ENCODE measurements at places on chromosomes 6 and 20.

GRCh38 chr6:42715871-42716270 lies 6.5 kb downstream of the PRPH2 start:
- DNase-seq = no peak

- no peak for DNase-seq
Observed at GRCh38 chr20:5888041-5888440, 62.3 kb downstream of the TRMT6 start.

DNA sequence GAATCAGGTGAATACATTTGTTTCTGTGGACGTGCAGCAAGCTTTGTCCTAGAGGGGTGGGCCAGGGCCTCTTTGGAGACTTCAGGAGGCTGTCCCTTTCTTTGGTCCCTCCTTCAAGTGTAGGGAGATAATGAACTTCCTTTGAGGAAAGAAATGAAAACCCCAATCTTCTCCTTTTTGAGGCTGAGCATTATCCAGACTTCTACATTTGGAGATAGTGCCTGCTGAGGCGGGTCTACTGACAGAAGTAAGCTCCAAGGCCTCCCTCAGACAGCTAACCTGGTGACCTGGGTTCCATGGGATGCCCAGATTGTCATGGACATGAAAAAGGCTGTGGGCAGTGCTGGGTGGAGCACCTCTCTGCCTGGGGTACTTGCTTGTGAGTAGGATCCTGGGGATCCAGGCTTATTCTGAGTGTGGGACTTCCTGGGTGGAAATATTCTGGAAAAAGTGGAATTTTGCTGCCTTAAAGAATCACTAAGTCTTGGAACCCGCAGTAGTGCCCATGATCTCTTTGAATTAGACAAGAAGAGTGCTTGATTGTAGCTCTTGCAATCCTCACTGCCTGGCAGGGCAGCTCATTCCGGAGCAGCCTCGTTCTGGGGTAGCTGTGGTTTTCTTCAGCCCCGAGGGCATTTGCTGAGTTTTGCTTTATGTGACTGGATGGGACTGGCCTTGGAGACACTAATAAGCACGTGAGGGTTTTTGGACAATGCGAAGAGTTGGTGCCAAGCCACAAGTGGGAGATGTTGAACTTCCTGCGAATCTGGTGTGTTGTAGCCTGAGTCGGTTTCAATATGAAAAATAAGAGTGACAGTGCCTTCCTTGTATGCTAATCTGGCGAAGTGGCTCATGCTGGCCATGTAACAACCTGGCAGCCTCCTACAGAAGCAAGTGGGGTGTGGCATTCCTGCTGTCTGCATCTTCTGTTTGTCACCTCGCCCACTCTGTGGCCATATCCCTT lies 28.1 kb downstream of the SNRNP48 start:
- DNase-seq = peak; percentile 55

DNA sequence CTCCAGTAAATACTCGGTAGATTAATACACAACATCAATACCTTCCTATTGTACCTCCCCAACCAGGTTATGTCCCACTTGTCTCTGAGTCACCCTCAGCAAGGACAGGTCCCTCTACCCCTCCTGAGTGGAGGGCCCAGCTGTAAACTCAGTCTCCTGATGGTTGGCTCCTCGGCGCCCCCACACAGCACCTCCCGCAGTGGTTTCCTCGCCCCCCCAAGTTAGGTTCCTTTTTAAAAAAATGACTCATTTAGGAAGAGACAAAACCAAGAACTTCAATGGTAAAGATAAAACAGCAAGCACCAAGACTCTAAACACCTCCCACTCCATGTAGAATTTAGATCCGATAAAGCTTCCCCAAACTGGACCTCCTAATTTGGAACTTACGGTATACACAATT lies 83.5 kb downstream of the TRERF1 start:
- peak; percentile 81 for DNase-seq

- peak; percentile 15 for DNase-seq
Observed at GRCh38 chr20:43191946-43192863, 2.5 kb upstream of the PTPRT start.

- DNase-seq = no peak
Observed at GRCh38 chr6:88585276-88585692, 378.1 kb downstream of the RNGTT start.

GRCh38 chr6:114055349-114055748 lies 84.4 kb upstream of the HDAC2 start:
- no peak for DNase-seq

DNA sequence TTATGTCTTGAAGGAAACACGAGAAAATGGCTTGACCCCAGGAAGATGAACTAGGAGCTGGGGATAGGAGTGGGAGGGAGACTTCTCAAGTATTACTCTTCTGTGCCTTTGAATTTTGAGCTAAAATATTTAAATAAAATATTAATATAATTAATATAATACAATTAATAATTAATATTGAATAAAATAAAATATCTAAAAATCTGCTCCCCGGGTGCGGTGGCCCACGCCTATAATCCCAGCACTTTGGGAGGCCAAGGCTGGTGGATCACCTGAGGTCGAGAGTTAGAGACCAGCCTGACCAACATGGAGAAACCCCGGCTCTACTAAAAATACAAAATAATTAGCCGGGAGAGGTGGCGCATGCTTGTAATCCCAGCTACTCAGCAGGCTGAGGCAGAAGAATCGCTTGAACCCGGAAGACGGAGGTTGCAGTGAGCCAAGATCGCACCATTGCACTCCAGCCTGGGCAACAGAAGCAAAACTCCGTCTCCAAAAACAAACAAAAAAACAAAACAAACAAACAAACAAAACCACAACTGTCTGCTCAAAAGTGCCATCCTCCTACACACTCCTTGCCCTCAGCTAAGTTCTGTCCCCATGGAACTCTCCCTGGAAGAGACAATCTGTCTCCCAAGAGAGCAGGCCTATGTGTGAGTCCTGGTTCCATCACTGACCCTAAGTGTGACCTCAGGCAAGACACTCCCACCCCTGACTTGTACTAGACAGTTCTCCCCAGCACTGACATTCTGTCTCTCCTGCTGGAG lies 13.7 kb upstream of the TRIB3 start:
- no peak for DNase-seq
